C1 segment of cervical spinal cord (tissue), 14 donors: ENCODE measurements at places on chromosomes 13 and 19.

GRCh38 chr13:67087527-67087926 lies 142.6 kb downstream of the PCDH9 start:
- no peak for DNase-seq

GRCh38 chr19:39906283-39906682 lies 28.2 kb downstream of the FCGBP start:
- no peak for DNase-seq

GRCh38 chr13:24161010-24161775 lies 673 bp downstream of the SPATA13 start:
- no peak for DNase-seq

- no peak for DNase-seq
Observed at GRCh38 chr13:46861959-46862358, 34.9 kb downstream of the HTR2A start.

DNA sequence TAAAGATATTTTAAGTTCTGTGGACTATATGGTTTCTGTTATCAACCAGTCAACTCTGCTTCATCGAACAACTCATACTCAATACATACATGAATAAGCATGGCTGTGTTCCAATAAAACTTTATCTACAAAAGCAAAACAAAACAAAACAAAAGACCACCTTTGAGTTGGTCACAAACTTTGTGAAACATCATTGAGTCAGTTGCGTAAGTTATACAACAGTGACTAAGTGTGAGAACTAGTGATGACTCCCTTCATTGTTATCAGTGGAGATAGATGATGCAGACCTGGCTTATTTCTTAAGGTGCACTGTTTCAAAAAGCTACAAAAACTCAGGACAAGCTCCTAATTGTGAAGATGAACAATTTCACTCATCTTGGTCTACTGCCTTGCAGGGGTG lies 14.5 kb upstream of the KLK4 start:
- DNase-seq = no peak

DNA sequence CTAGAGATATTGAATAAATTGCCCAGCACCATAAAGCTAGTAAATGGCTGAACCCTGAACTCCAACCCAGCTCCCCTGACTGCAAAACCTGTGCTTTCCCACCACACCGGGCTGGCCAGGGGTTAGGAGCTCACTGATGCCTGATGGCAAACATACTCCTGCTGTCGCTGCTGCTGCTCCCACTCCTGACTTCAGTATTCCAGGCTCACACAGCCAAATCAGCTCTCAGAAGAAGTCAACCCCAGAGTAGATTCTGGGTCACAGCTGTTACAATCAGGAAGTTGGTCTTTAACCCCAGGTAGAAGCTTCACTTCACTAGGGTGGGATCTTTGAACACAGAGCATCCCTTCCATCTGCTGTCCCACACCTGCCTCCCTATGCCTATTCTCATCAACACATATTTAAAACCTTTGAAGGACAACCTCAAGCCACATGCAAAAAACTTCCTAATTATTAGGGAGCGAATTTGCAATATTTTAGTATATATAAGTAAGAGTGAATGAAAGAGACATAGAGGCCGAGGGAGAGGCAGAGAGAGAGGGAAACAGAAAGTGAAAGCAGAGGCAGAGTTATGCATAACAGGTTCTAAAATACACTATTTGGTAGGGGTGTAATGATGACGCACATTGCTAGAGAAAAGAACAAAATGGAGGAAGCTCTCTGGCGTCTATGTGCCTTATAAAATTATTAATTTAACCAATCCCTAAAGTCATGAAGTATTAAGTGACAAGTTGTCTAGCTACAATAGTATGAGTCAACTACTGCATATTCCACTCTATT lies 99.4 kb upstream of the SERP2 start:
- DNase-seq = no peak
